SJSA1 (cell line): ENCODE measurements at places on chromosomes 1 and 21. TPM values are rescaled to one million over a fixed set of nuclear protein-coding genes. Genes with fewer than 3 reads are reported as not detected.

Gene HMCN1
- 11.9 and 21.4 TPM in 2 replicates for total RNA-seq

Gene WNT3A
- not detected in 2 replicates for total RNA-seq

Gene DPM3
- total RNA-seq, result 40.7 and 76.6 TPM in 2 replicates

Gene MATN1
- 0.26 TPM in 1 of 2 replicates, not detected in the other for total RNA-seq

- no peak for DNase-seq
- H3K27ac ChIP-seq, result no peak overlapping the region
- H3K27me3 ChIP-seq, result peaks cover 2% of the 10 kb centered on the region; the same call in 1 of the 2 replicates
- H3K36me3 ChIP-seq, result no peaks in the 10 kb centered on the region
- H3K4me1 ChIP-seq, result no peaks in the 10 kb centered on the region
These were observed 35.0 kb downstream of the OVGP1 start for GRCh38 chr1:111392460-111392945.

- H3K4me3 ChIP-seq, result no peak overlapping the region
- no peaks in the 10 kb centered on the region for H3K4me1 ChIP-seq
- no peaks in the 10 kb centered on the region for H3K36me3 ChIP-seq
- DNase-seq, result no peak
- H3K27me3 ChIP-seq, result peaks cover 22% of the 10 kb centered on the region
These were observed 96.2 kb downstream of the RNF220 start for GRCh38 chr1:44501047-44501890.

GRCh38 chr1:237959838-237960237 is 69.1 kb upstream of the ZP4 start:
- no peak for DNase-seq
- H3K27ac ChIP-seq, result no peak overlapping the region
- no peak overlapping the region for H3K4me3 ChIP-seq
- no peaks in the 10 kb centered on the region for H3K27me3 ChIP-seq
- H3K36me3 ChIP-seq, result no peaks in the 10 kb centered on the region

- H3K4me3 ChIP-seq, result no peak overlapping the region
- H3K4me1 ChIP-seq, result no peaks in the 10 kb centered on the region
- H3K36me3 ChIP-seq, result no peaks in the 10 kb centered on the region
- no peak overlapping the region for H3K27ac ChIP-seq
- H3K27me3 ChIP-seq, result peaks cover 18% of the 10 kb centered on the region
These were observed 372.6 kb downstream of the RPS6KC1 start for GRCh38 chr1:213423605-213424004.
